Hematopoietic multipotent progenitor cell (in vitro differentiated cells): ENCODE measurements at places on chromosomes 12 and 14. TPM values are rescaled to one million over a fixed set of nuclear protein-coding genes. Genes with fewer than 3 reads are reported as not detected.

GRCh38 chr12:14573118-14573517 is 5.4 kb upstream of the PLBD1 start:
- no peak for DNase-seq

- DNase-seq: no peak
Measured at GRCh38 chr12:12716151-12716792, 896 bp upstream of the CDKN1B start.

DNA sequence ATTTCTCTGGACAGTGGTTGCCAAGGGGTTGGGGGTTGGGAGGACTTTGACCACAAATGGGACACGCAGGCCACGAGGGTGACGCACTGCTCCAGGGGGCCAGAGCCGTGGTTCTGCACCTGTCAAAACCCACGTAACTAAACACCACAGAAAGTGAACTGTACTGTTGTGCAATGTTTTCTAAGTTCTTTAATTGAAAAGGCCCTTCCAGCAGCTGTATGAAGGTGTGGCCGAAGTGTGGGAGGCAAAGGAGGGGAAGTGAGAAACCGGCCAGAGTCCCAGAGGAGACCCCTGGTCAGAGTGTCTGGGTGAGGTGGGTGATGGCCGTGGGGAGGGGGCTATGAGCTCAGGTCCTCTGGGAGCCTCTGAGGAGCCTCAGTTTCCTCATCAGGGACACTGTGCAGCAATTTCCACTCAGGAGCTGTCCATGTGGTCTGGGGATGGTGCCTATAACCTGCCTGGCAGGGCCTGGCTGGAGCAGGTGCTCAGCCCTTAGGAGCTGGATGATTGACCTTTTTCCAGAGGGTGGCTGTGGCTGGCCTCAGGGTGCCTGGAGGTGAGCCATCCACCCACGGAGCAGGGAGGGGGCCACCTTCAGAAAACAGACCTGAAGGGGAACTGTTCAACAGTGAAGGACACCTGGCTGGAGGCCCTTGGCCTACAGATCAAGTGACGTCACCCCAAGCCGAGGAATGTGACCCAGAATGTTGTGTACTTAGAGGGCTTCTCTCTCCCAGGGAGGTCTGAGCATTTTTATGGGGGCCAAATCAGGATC is 9.8 kb upstream of the BDKRB2 start:
- no peak for DNase-seq

- DNase-seq: no peak
Measured at GRCh38 chr12:56644654-56645053, 1.1 kb downstream of the ATP5F1B start.

DNA sequence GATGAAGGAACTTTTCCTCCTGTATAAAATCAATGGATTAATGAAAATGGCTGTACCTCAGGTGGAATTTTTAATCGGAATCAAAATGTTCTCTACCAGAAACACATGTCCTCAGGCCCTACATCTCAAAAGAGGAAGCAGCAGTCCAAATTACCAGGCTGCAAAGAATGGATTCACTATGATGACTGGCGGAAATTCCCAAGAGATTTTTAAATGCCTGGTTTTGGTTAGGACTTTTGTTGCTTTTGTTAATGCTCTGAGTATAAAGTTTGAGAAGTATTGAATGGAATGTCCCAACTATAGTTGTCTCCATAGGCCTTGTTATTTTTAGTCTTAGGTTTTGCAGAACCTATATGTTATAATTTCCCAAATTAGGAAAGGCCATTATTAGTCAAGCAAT is 11.2 kb upstream of the IFNG start:
- no peak for DNase-seq

GRCh38 chr12:88993651-88994050 is 358.6 kb downstream of the DUSP6 start:
- DNase-seq: peak; percentile 74

DNA sequence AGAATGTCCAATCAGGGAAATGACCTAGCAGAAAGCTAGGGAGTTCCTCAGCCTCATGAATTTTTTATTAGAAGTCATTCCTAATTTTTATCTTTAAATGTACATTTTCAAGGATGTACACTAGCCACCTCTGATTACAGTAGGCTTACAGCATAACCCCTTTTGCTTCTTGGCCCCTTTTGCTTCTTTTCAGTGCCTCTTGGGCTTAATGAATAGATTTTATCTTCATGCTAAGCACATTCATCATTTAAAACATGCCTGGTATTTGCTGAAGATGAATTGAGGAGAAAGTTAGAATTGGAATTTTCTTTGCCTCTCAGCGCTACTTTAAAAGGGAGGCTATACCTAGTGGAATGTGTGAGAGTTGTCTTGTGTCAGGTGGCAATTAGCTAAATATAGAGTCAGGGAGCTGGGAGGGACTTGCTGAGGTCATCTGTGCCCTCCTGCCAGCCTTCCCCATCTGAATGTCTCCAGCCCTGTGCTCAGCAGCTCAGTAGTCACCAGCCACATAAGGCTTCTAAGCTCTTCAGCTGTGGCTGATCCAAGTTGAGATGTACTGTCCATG is 132.1 kb downstream of the SAMD4A start:
- DNase-seq: no peak

GRCh38 chr12:50088577-50089335 is 3.6 kb downstream of the SMARCD1 start:
- DNase-seq: peak; percentile 32

DNA sequence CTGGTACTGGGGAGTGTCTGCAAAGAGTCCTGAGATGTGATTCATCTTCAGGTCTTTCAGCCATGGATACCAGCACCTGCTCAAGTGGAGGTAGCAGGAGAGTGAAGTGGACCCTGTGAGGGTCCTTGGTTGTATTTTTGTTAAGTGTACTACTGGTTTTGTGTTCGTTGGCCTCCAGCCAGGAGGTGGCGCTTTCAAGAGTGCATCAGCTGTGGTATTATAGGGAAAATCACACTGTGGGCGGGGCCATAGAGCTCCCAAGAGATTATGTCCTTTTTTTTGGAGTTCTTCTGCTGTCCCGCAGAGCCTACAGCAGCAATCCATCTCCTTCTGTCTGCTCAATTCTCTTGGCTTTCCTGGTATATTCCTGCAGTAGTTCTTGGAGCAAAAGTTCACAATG is 66.8 kb downstream of the SPATA7 start:
- DNase-seq: no peak

Gene SCARB1
- 28.0 TPM for total RNA-seq

Gene PMCH
- not detected for total RNA-seq

Gene CYP27B1
- total RNA-seq: 3.2 TPM

Gene KRT79
- under 0.01 TPM for total RNA-seq
